ENCODE measurements at places on chromosomes 6 and 20.
A peak's percentile ranks its signal among the peaks of the same experiment; 100 is the strongest.

GRCh38 chr20:50313827-50314677 is 123.4 kb downstream of the CEBPB start:
- DNase-seq: no peak

DNA sequence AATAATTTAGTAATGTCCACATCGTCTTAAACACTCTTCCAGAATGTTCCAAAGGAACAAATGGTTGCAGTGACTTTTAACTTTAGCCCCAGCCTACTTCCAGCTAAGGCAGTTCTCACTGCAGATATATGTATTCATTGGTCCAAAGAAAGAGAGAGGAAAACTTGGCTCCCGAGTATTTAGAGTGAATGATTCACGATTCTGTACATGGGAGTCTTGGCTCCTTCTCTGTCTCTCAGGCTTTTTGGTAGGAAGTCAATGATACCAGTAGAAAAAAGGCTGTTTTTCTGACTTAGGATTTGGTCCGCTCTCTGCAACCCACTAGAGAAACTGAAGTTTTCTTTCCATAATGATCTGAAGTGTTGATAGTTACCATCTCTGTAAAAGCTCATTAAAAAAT is 38.6 kb downstream of the E2F3 start:
- DNase-seq: no peak

DNA sequence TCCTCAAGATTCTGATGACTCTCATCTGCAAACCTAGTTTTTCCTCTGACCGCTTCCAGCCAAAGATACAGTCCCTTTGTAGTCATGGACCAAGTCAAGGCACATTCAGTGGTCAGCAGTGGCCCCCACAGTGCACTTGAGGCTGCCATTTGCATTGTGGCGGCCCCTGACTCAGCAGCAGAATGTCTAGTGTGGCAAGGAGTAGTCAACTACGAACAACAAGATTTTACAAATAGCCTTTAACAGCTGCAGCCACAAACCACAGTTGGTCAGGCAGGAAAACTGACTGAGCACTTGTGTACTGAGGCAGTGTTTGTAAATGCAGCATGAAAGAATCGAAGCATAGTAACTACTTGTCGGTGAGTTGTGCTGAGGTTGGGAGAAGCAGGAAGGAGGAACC is 49.6 kb downstream of the SLC2A12 start:
- no peak for DNase-seq

DNA sequence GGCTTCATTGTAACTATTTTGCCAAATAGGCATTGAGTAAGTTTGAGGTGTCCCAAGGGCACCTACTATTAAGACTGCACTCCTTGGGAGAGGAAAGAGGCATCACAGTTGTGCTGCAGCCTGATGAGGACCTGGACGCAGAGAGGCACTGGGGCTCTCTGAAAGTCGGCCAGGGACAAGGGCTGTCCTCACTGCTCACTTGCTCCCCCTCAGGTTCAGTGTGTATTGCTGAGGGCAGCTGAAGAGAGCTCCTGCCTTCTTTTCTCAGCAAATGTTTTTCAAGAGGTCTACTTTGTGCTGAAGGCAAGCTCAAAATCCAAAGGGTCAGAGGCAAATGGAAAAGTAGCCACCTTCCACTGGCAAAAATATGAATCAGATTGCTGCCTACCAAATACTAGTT is 331.8 kb downstream of the RIMS1 start:
- DNase-seq: peak; percentile 3

DNA sequence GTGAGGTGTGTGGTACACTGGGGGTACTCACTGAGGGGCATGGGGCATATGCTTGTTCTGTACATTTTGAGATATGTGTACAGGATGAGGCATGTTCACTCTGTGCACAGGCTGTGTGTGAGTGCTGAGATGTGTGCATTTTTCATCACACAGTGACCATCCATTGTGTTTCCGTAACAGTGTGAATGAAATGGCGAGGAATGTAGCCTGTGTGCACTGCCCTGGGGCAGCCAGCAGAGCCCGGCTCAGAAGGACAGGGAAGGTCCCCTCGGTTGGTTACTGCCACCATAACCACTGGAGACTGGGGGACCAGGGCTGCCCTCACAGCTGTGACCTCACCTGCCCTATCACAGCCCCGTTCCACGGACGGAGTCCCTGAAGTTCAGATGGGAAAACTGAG is 106.2 kb upstream of the MYL9 start:
- DNase-seq: no peak

DNA sequence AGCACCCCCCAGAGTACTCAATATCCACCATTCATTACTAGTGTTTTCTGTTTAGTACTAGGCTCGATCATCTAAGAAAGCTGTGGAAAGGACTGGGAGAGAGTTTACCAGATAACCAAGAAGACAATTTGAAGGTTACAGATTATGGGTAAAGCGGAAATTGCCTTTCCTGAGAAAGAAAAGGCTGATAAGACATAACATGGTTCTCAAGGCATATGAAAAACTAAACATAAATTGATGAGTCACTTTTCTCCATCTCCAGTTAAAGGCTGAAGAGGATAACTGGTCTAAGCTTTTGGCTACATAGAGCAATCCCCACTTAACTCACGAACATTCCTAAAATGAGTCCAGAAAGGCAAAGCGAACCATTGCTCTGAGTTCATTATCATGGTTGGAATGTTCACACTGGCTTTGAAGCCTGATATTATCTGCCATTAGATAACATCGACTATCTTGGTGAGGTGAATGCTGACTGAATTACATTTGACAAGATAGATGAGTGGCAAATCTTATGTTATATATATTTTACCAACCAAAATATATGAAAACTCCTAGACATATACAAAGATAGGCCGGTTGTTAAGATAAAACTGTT is 65.8 kb downstream of the BTBD9 start:
- no peak for DNase-seq

- DNase-seq: no peak
Measured at GRCh38 chr6:166388290-166389004, 5.7 kb upstream of the MPC1 start.

DNA sequence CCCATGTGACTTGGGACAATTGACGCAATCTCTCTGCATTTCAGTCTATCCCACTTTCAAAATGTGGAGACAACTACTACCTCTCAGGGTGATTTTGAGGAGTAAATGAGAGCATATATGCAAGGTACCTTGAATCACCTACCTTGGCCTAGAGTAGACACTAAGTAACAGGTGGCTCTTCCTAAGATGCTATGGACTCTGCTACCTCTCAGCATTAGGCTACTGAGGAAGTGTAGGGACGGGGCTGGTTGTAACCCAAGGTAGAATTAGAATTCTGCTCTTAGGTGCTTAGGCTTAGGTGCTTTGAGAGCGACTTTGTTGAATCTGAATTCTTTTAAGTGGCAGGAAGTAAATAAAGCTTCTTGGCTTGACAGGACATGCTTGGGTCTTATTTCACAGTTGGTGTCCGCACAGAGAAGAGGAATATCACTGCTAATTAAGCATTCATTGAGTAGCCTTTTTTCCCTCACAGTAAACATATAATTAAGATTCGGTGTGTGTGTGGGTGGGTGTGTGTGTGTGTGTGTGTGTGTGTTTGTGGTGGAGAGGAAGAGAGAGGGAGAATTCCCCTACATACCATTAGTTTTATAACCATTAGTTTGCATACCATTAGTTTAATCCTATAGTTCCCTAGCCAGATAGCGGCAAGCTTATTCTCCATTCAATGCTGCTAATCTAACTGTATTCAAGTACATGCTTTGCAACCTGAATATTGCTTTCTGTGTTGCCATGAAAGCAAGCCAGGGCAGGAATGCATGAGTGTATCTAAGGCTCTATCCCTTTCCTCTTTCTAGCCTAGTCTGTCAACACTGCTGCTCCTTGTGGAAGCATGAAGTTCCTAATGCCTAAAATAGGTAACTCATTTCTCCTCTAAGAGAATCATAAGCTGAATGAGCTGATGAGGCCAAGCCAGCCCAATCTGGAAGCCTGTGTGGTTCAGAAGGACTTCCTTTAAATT is 112.5 kb downstream of the IPCEF1 start:
- DNase-seq: no peak

GRCh38 chr20:1888796-1889463 is 6.3 kb upstream of the SIRPA start:
- DNase-seq: no peak

- no peak for DNase-seq
Measured at GRCh38 chr6:170062915-170063241, 228.0 kb downstream of the DLL1 start.

DNA sequence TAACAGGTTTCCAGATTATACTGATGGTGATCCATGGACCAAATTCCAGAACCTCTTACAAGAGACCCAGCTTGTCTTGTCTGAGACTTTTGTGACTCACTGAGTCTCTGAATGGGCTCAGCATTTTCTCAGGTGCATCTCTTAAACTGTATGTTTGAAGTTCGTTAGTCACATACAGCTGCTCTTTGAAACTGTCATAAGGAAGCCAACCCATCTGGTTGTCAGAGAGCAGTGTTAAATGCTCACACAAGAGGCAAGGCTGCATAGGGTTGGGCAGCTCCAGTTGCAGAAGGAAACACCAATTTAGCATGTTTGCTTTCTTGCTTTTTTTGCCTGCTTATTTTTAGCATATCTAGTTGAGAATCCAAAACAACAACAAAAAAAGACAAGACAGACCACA is 47.1 kb downstream of the TRIM27 start:
- no peak for DNase-seq

GRCh38 chr6:17865243-17865642 is 122.2 kb downstream of the KIF13A start:
- peak; percentile 58 for DNase-seq

DNA sequence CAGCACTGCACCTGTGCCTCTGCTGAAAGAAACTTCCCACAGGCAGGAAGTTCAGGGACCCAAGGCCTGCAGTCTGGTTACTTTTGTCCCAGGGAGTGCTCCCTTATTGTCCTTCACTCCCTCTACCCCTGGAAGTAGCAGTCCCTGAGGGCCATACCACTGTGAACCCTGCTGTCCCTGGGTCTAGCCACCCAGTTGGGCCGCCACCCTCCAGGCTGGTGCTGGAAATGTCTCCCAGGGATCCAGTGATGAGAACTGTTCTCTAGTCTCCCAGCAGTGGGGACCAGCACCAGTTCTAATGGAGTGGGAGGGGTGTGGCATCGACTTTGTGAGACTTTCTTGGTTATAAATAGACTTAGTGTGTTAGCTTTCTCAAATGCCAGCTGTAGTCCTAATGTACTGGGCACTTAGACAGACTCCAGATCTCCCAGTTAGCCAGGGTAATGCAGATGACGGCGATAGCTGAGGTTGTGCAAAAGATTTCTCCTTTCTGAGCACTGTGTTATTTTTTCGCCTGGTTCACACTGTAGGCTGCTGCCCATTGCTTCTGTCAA is 462.5 kb downstream of the CDH26 start:
- DNase-seq: no peak

DNA sequence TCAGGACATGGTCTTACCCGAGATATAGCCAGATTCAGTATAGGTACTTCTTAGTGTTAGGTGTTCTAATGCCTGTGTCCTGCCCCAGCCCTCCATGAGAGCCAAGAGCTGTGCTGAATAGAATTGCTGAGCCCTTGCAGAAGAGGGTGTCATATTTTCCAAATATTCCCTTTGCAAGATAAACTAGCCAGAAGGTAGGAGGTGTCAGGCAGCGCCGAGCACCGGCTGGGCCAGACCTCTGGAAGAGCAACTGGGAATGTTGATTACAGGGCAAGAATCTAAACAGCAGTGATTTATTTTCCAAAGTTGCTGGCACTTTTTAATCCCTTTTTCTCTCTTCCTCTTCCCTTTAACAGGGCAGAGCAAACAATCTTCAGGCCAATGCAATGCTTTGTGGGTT is 37.1 kb upstream of the EZR start:
- DNase-seq: no peak

DNA sequence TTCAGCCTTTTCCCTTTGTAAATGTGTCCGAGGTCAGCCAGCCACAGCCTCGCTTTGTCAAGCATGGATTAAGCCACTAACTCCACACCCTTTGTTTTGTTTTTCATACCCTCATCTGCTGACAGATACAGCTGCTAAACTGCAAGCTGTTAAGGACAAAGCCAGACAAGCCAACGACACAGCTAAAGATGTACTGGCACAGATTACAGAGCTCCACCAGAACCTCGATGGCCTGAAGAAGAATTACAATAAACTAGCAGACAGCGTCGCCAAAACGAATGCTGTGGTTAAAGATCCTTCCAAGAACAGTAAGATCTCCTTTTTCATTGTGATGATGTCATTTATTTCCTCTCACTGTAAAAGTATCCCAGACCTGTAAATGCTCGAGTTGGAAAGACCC is 269.3 kb downstream of the ARHGAP18 start:
- no peak for DNase-seq

DNA sequence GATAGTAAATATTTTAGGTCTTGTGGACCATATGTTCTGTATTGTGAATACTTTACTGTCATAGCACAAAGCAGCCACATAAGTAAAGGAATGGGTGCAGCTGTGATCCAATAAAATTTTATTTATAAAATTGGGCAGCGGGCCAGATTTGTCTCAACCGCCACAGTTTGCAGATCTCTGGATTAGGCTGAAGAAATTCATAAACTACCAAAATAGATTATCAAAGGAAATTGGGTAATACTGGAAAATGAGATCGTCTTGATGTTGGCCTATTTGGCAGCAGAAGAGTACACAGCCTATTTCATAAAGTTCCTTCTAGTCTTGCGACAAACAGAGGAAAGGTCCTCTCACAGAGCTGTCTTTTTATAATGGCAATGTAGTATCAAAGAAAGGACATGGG is 69.8 kb downstream of the DZANK1 start:
- DNase-seq: no peak

- DNase-seq: no peak
Measured at GRCh38 chr20:17948442-17948841, 20.2 kb downstream of the SNX5 start.

- no peak for DNase-seq
Measured at GRCh38 chr20:12276011-12276673, 358.4 kb downstream of the BTBD3 start.

DNA sequence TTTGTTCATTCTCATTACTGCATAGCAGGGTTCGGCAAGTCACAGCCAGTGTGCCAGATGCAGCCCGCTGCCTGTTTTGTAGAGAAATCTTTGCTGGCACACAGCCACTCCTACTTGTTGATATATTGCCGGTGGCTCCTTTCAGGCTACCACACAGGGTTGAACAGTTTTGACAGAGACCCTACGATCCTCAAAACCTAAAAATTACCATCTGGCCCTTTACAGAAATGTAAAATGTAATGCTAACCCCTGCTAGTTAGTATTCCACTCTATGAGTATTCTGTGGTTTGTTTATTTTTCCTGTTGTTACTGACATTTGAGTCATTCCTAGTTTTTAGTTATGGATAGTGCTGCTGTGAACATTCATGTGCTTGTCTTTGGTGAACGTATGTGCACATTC is 11.5 kb downstream of the DHX35 start:
- DNase-seq: no peak

DNA sequence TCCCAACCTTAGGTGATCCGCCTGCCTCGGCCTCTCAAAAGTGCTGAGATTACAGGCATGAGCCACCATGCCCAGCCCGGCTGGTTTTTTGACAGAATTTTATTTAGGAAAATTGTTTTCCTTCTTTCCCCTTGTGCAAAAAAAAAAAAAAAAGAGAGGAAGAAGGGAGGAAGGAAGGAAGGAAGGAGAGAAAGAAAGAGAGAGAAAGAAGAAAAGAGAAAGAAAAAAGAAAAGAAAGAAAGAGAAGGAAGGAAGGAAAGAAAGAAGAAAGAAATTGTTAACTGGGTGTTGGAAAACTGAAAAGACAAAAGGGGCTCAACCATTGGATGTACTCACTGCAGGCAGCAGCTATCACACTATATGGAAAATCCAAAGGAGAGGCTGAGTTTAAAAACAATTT is 1.4 kb upstream of the RNF8 start:
- no peak for DNase-seq

GRCh38 chr6:168935628-168936010 is 318.0 kb downstream of the THBS2 start:
- no peak for DNase-seq
